ELF-1 (cell line): ENCODE measurements at places on chromosomes 1 and 21.
A peak's percentile ranks its signal among the peaks of the same experiment; 100 is the strongest.

DNA sequence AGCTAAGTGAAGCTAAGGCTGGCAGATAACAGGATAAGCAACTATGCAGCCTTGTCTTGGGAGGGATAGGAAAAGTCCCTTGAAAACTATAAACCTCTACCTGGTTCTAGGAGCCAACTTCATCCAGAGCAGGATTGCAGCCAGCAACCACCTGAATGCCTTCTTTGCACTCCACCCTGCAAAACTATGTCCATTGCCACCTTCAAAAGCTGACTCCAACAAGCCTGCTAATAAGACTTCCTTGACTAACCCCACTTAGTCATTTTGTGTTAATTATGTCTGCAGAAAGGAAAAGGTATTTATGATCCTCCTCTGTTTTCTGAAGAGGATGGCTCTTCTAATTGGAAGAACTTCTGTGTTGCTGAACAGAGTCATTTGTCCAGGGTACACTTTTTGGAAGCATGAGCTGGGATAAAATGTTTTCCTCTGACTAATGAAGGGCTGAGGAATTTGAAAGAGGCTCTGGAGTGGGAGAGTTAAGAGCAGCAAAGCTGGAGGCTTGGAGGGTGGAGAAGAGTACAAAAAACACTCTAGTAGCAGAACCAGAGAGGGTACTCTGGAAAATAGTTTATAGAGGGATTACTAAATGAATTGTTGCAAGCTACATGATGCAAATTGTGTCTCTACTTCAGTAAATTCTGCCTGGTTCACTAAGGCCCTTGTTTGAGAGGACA, 9.6 kb upstream of the RIMKLA start:
- DNase-seq: peak; percentile 10

- DNase-seq: no peak
These were observed 546.7 kb downstream of the PTPRU start for GRCh38 chr1:29782846-29783507.

- no peak for DNase-seq
These were observed 133.2 kb downstream of the KCNJ6 start for GRCh38 chr21:37783016-37783415.

DNA sequence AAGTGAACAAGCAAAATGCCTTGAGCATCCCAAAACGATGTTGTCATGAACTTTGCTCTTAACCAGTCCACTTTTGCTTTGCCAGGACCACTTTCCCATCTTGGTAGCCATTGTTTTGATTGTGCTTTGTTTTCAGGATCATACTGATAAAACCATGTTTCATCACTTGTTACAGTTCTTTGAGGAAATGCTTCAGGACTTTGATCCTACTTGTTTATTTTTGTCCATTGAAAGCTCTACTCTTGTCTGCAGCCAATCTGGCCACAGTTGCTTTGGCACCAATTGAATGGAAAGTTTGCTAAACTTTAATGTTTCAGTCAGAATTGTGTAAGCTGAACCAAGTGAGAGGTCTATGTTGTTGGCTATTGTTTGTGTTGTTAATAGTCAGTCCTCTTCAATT, 12.8 kb downstream of the PLPPR4 start:
- no peak for DNase-seq

- no peak for DNase-seq
These were observed 4.5 kb upstream of the TRABD2B start for GRCh38 chr1:48001696-48002095.

DNA sequence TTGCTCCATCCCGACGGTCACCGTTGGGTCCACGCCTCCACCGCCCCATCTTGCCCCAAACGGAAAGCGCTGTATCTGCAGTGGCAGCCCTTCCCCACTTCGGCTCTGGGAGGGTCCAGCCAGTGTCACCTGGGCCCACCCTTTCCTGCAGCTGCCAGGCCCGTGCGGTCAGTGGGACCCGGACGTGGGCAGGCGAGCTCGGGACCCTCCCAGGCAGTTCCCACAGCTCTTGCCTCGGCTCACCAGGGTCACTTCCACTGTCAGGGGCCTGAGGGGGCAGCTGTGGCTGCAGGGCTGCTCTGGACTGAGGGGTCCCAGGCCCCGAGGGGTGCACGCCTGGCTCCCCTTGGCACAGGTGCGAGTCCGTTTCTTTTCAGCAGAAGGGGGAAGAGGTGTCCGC, 80.7 kb downstream of the SKI start:
- no peak for DNase-seq

DNA sequence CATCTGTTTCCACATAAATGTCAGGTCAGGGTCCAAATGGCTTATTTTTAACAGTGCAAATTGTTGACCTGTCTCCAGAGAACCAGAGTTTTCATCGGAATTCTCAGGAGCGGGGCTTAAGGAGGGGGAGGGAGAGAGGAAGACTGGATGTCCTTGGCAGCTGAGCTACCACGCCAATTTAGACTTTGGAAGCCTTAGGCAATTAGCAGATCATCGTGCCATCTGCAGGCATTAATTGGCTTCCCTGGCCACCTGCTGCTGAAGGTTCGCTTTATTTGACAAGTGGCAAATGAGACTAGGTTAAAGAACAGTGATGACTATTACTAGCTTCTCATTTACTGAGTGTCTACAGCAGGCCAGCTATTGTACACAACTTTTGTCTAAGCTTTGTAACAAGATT, 43.7 kb downstream of the HLX start:
- no peak for DNase-seq

DNA sequence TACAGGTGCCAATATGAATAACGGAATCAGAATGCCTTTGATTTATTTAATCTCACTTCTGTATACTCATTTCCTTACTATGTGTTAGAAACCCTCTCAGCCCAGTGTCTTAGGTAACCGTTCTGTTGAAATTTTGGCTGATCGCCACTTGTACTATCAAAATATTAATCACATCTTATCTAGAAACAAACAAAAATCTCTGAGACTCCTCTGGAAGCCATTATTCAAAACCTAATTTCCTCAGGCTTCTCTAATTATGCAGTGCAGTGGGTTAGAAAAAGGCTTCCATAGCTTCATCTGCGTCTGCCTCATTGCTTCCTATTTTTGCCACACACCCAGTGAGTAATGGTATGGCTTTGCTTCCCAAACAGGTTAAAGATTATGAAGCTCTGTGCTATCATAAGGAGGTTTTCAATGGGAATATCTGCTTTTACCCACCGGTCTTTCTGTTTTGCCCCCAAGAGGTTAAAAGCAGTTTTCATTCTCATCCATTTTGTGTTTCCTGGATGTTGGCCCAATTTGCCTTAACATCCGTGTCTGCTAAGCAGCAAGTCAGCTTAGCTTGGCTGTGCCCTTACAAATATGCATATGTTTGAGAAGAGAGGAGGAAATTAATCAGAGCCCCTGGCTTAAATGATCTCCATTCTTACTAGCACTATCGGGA, 129.6 kb downstream of the RYR2 start:
- DNase-seq: no peak

DNA sequence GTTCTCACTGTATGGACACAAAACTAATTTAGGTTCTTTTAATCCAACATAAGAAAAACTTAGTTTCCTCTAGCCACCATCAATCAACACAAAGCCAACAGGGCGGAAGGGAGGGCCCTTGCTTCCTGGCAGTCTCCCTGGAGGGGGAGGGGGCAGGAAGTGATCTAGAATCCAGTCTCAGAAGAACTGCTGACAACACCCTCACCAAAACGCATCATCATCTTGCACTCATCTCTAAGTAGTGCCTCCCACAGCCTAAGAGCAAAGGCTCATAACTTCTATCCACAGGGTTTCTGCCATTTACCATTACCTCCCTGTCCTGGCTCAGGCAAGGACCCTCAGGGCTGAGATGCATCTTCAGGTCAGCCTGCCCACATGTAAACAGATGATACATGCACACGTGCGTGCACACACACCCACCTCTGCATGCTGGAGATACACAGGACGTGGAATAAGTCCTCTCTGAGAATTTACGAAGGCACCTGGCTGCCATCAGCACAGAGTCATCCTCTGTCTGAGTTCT, 20.5 kb downstream of the HIVEP3 start:
- no peak for DNase-seq

DNA sequence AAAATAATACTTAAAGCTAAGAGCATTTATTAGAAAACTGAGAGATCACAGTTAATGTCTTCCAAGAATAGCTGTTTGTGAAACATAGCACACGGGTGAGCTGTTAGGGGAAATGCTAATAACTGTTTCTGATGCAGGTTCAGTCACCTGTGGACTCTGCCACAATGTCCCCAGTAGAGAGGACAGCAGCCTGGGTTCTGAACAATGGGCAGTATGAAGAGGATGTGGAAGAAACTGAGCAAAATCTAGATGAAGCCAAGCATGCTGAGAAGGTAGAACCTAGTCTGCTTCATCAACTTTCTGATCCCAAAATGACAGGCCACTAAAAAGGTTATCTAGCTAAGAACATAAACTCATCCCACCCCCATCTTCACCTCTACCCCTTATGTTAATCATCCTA, 32.6 kb downstream of the CLEC20A start:
- no peak for DNase-seq

GRCh38 chr1:48967318-48967717, 190.6 kb upstream of the BEND5 start:
- DNase-seq: no peak

- peak; percentile 82 for DNase-seq
These were observed 731 bp downstream of the EFNA4 start for GRCh38 chr1:155064111-155064831.

- DNase-seq: no peak
These were observed 49.0 kb upstream of the DISP3 start for GRCh38 chr1:11429935-11430334.

DNA sequence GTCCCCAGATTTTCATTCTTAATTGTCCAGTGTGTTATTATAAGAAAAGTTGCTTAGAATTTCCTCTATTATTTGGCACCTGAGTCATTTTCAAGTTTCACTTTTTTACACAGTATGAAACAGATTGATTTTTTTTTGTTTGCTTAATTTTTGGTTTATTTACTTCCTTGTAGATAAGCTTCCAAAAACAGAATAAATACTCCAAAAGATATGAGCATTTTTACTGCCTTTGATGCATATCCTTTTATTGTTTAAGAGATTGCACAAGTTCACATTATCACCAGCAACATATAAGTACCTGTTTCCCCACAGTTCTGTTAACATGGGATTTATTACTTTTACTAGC, 36.3 kb upstream of the AHCYL1 start:
- no peak for DNase-seq

- DNase-seq: peak; percentile 17
These were observed 66.0 kb downstream of the SYDE2 start for GRCh38 chr1:85134583-85135391.

DNA sequence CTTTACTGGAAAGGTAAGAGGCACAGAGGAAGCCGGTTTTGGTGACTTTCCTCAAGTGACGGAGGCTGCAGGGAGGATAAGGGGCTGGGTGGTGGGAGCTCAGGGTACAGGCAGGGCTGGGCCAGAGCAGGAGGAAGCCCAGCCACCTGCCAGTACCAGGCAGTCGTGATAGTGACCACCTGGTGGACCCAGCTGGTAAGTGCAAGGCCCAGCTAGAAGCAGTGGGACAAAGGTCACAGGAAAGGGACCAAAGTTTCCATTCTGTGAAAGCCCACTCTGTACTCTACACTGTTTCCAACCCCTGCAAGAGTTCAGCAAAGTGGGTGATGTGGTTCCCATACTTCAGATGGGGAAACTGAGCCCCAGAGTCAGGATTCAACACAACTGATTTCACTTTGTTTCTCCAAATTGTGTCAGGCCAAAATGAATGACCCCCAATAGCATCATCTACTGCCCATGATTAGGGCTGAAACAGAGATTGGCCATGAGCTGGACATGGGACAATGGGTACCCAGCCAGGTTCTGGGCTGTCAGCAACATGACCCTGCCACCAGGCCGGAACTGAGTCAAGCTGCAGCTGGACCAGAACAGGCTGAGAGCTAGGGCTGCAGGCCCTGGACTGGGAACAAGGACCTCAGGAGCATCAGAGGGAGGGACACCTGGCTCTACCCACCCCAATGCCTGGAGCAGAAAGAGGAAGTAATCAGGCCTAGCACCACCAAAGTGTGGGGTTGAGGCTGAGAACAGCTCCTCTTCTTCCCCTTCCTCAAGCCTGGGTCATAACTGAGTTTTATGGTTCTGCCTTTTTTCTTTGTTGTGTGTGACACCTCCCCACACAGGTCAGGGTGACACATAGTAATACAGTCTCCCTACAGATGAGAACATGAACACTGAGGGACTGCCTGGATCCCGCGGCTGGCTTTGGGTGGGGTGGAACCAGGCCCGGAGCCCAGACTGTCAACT, 50.2 kb downstream of the KCNN3 start:
- DNase-seq: peak; percentile 45

GRCh38 chr1:88275259-88275862, 408.7 kb upstream of the PKN2 start:
- DNase-seq: no peak

GRCh38 chr21:27772816-27773215, 805.9 kb upstream of the ADAMTS5 start:
- no peak for DNase-seq

- DNase-seq: peak; percentile 24
These were observed 50.2 kb upstream of the TSHB start for GRCh38 chr1:114979278-114979891.

DNA sequence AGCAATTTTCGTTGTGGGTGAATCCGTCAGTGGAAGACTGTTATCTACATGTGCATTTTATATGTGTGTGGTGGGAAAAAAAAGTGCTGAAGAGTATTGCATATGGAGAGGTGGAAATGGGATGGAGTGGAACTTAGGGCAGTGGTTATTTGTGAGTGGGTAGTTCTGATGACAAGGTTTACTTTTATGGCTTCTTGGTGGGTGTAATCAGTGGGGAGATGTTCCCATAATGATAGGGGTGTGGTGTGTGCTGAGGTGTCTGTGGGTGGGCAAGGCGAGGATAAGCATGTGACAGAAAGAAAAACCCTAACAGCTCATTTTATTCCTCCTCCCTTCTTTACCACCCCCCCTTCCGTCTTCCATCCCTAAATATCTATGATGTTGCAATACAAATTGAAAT, 288.1 kb downstream of the NUF2 start:
- no peak for DNase-seq

DNA sequence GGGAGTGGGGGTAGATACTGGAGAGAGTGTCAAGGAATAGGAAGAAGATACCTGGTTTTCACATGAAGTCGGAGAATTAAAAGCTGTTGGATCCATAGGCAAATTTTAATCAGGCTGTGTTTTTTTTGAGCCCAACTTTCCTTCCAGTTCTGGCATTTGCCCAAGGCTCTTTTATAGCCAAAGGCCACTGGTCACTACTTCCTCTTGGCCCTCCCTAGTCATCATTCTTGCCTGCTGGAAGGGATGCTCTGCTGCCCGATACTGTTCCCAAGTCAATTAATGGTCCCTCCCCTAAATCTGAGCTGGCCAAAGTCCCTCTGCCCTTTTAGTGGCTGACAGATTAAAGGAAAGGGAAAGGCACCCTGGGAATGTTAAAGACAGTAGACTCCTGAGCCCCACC, 102.8 kb upstream of the ZNF648 start:
- no peak for DNase-seq

- peak; percentile 83 for DNase-seq
These were observed 10.7 kb downstream of the FMOD start for GRCh38 chr1:203340112-203340790.

DNA sequence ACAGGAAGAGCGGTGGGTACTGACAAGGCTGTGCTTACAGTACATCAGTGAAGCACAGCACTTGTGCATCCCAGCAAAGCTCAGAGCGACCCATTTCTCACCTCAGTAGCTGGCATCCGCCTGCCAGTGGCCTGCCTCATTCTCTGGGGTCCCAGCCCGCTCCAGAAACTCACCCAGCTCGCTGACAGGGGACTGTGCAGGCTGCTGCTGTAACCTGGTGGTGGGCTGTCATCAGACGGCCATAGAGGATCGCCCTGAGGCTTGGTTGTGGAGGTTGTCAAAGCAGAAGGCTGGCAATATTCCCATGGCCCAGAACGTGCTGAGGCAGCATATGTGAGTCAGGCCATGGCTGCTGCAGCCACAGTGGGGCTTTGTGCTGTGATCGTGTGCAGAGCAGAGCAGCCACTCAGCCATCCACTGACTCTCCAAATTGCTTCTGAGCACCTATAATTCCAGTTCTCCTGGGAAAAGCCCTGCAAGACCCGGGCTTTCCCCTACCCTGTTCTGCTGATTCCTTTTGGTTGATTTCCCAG, 13.6 kb upstream of the GPR137B start:
- DNase-seq: peak; percentile 37
